ENCODE measurements at places on chromosomes 7 and 10. TPM values are rescaled to one million over a fixed set of nuclear protein-coding genes. Genes with fewer than 3 reads are reported as not detected.

DNA sequence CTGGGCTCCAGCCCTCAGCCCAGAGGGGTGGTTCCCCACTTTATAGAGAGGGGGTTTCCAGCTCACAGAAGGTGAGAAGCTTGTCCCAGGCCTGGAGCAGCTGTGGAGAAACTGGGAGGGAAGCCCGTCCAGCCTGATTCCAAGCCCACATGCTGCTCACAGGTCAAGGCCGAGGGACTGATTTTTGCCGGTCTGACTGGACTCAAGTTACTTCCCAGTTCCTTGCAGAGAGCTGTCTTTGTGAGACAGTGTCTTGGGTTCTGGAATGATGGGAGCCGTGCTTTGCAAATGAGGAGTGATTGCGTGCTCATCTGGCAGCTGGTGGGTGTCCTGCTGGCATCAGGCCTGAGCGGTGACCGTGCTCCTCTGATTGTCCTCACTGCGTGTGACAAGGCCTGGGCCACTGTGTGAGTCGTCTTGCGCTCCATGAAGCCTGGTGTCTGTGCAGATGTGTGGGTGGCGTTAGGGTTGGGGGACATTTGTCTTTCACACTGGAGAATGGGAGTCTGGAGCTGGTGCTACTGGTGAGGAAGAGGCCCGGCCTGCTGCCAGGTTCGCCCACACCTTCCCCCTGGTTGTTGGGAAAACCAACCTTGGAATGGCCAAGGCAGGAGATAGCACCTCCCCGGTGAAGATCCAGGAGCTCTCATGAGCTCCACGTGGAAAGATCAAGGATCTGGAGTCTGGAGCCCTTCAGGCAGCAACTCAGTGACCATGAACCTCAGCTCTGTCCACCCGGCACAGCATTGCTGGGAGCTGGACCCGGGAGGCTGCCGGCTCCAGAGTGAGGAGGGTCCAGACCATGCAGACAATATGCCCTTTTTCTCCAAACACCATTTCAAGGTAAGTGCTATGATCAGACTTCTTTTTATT is 129.6 kb downstream of the SMURF1 start:
- H3K27me3 ChIP-seq: no peaks in the 10 kb centered on the region
- H3K4me3 ChIP-seq: no peak overlapping the region
- no peak for DNase-seq
- no peaks in the 10 kb centered on the region for H3K4me1 ChIP-seq

Gene PYROXD2
- total RNA-seq: 9.4 TPM

GRCh38 chr10:101959346-101959916 is 96.5 kb downstream of the ARMH3 start:
- peaks cover 3% of the 10 kb centered on the region for H3K36me3 ChIP-seq
- DNase-seq: no peak
- H3K27ac ChIP-seq: no peak overlapping the region
- peaks cover 20% of the 10 kb centered on the region for H3K4me1 ChIP-seq
- no peaks in the 10 kb centered on the region for H3K27me3 ChIP-seq

DNA sequence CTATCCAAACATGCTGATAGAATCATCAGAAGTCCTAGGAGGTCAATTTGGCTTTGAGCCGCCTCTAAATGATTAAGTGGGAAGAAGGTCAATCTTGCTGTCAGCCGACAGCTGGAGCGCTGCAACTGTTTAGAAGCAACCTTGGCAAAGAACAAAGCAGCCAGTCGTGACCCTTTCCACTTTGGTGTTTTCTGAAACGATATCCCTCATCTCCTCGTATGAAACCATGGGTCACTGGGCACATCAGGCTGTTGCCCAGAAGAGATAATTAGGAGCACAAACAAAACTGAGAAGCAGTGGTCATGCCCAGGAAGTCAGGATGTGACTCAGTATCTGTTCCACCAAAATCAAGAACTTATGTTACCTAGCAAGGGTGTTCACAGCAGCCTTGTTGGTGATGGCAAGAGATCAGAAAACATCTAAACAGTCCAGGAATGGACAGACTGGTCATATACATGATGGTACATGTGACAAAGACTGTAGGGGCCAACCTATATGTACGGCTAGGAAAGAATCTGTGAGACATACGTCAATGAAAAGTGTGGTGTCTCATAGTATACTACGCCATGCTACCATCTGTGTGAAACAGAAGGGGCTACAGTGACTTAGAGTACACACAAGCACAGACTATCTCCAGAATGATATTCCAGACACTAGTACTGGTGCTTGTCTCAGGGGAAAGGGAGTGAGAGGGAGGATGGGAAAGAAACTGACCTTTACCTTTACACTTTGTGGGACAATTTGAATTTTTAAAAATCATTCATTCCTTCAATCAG is 22.4 kb downstream of the STN1 start:
- no peak for DNase-seq
- peaks cover 35% of the 10 kb centered on the region for H3K4me1 ChIP-seq
- peak overlapping the region; percentile 49 for H3K27ac ChIP-seq
- no peaks in the 10 kb centered on the region for H3K27me3 ChIP-seq

DNA sequence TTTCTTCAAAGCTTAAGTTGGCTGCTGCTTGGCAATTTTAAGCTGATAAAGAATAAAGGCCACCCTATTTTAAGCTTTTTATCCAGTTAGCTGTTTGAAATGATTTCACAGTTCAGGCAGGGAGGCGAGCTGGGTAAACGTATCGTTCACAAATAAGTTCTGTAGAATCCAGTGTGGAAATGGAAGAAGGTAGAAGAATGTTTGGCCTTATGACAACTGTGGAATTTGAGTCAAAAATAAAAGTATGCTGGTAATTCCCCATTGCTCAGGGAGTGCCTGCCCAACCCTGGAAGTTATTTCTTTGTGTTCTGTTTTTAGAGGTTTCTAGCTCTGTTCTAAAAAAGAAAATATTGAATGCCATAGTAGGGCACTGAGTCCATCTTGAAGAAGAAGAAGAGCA is 113.1 kb downstream of the ARL4A start:
- H3K4me3 ChIP-seq: no peak overlapping the region
- H3K36me3 ChIP-seq: no peaks in the 10 kb centered on the region
- no peak for DNase-seq
- peak overlapping the region; percentile 8 for H3K27ac ChIP-seq
- H3K4me1 ChIP-seq: peaks cover 11% of the 10 kb centered on the region
- no peaks in the 10 kb centered on the region for H3K27me3 ChIP-seq

DNA sequence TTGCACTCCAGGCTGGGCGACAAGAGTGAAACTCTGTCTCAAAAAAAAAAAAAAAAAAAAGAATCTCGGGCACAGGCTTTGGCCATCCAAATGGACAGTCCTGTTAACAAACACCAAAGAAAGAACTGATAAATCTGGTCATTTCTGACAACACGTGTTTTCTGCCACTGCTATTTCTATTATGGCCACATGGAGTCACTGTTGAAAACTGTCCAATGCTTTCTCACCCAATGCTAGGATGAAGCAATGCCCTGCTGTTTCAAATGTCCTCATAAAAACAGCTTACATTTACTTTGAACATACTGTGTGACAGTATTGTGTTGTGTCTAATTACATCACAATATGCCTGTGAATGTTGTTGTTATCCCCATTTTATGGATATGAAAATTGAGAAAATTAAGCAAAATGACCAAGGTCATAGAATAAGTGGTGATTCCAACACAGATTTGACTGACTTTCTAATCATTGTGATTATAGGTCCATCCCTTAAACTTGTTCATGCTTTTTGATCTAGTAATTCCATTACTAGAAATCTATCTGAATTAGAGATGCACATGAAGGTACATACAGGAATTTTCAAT is 19.9 kb upstream of the MAP3K8 start:
- H3K27ac ChIP-seq: no peak overlapping the region
- peaks cover 9% of the 10 kb centered on the region for H3K4me1 ChIP-seq

DNA sequence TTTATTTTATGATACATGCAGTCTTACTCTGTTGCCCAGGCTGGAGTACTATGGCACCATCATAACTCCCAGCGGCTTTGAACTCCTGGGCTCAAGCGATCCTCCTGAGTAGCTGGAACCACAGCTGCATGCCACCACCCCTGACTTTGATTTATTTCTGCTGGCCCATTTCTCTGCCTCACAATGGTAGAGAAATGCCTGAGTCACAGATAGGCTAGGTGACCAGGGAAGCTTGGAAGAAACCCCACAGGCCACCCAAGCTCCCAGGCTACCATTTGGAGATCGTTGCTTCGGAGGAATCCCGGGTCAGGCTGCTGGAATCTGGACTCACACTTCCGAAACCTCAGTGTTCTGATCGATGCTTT is 17.4 kb upstream of the BAIAP2L1 start:
- no peak for DNase-seq
- no peaks in the 10 kb centered on the region for H3K27me3 ChIP-seq

Gene CAMK1D
- 31.2 TPM for total RNA-seq

DNA sequence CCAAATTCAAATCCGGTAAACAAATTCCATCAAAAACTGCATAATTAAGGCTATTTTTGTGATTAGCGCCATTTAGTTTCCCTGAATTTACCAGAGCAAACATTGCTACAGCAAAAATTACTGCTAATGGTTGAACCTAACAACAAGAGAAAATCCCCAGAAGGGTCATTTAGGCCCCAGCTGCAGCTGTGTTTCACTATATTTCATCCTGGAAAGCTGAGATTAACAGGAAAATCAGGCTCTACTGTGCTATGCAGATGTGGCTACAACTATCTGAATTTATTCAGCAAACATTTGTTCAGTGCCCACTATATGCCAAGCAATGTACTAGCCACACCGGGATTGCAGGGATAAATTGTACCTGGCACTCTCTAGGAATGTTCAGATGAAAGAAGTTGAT is 104.0 kb downstream of the PON1 start:
- H3K36me3 ChIP-seq: peaks cover 7% of the 10 kb centered on the region
- DNase-seq: no peak
- no peaks in the 10 kb centered on the region for H3K27me3 ChIP-seq
- no peak overlapping the region for H3K4me3 ChIP-seq

DNA sequence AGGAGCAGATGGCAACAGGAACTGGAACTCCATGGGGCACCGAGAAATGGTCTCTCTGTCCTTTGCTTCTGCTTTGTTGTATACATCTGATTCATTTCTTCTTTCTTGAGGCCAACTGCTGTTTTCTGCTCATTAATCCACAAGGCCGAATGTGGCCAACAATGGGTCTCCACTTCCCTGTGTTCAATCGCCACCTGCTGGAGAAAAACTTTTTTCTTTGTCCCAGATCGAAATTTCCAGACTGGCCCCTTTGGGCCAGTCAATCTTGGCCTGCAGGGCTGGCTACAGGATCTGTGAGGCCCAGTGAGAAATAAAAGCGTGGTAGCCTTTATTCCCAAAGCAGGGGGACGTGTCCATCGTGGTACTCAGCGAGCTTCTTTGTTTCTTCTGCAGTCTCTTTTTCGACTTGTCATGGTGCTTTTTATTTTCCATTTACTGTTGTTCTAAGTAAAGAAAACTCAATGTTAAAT is 58.8 kb downstream of the PARP12 start:
- DNase-seq: peak; percentile 17
- H3K36me3 ChIP-seq: no peaks in the 10 kb centered on the region
- H3K27ac ChIP-seq: no peak overlapping the region
- H3K27me3 ChIP-seq: peaks cover 2% of the 10 kb centered on the region

GRCh38 chr10:14617852-14618251 is 156.8 kb downstream of the FAM107B start:
- DNase-seq: no peak

Gene MYO1G
- 0.05 TPM for total RNA-seq

GRCh38 chr10:31612082-31612481 is 293.1 kb downstream of the ZEB1 start:
- no peak for DNase-seq
- H3K27ac ChIP-seq: no peak overlapping the region
- H3K27me3 ChIP-seq: no peaks in the 10 kb centered on the region
- peaks cover 2% of the 10 kb centered on the region for H3K36me3 ChIP-seq
- peaks cover 6% of the 10 kb centered on the region for H3K4me1 ChIP-seq

DNA sequence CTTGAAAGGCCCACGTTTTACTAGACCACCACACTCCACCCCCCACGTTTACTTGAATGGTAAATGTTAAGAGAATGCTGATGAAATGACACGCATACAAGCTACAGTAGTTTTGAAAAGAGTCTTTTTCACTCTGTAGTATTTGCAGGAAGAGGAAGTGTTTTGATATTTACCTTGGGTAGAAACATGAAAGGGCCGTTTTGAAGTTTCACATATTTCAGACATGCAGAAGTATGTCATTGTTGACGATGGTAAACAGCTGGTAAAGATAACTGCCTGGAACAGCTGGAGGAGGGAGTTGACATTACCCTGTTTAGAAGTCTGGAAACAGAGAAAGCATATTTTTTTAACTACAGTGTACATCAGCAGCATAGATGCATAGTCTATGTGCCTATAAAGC is 160.7 kb downstream of the NXPH1 start:
- DNase-seq: no peak
- H3K27ac ChIP-seq: no peak overlapping the region
- H3K4me1 ChIP-seq: no peaks in the 10 kb centered on the region

- peaks cover 72% of the 10 kb centered on the region for H3K4me1 ChIP-seq
- DNase-seq: no peak
- peak overlapping the region; percentile 95 for H3K27ac ChIP-seq
Measured at GRCh38 chr10:21514129-21514817, 11.2 kb downstream of the SKIDA1 start.

Gene TUBB8
- total RNA-seq: 0.22 TPM

- no peak for DNase-seq
- no peaks in the 10 kb centered on the region for H3K27me3 ChIP-seq
- no peak overlapping the region for H3K27ac ChIP-seq
- peaks cover 4% of the 10 kb centered on the region for H3K36me3 ChIP-seq
- H3K4me1 ChIP-seq: peaks cover 13% of the 10 kb centered on the region
- no peak overlapping the region for H3K4me3 ChIP-seq
Measured at GRCh38 chr10:29119374-29119773, 169.5 kb upstream of the LYZL1 start.

- no peak for DNase-seq
- no peaks in the 10 kb centered on the region for H3K36me3 ChIP-seq
- H3K4me1 ChIP-seq: peaks cover 2% of the 10 kb centered on the region
- no peak overlapping the region for H3K4me3 ChIP-seq
Measured at GRCh38 chr10:15630353-15630752, 89.4 kb downstream of the ITGA8 start.

Gene BAMBI
- 17.0 TPM for total RNA-seq

DNA sequence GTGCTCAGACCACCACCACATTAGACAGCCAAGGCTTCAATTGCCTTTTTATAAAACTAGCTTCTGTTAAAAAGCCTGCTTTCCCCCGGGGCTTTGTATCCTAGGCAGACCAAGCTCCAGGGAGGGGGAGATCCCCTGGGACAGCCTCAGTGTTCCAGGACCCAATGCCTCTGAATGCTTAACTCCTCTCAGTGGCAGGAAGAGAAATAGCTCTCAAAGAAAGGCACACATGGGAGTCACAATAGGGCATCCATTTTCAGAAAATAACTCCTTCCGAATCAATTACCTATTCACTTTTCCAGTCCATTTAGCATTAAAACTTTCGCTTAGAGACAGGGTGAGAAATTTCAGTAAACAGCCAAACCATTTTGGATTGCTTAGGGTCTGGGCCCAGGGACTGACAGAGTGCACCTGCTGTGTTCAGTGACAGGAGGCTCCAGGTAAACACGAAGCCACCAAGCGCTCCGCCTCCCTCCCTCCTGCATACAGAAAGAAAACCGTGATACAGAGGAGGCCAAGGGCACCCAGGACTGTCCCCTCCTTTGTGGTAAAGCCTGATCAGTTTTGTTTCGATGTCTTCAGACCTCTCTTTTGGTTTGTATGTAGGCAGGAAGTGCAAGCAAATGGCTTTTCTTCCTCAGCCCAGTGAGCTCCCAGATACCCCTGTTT is 599.7 kb downstream of the KCNMA1 start:
- H3K27me3 ChIP-seq: no peaks in the 10 kb centered on the region
- no peak overlapping the region for H3K27ac ChIP-seq
- peaks cover 4% of the 10 kb centered on the region for H3K4me1 ChIP-seq
- no peak overlapping the region for H3K4me3 ChIP-seq
- H3K36me3 ChIP-seq: peaks cover 3% of the 10 kb centered on the region
- DNase-seq: no peak
